ENCODE measurements at places on chromosomes 12 and 14.
A peak's percentile ranks its signal among the peaks of the same experiment; 100 is the strongest.

DNA sequence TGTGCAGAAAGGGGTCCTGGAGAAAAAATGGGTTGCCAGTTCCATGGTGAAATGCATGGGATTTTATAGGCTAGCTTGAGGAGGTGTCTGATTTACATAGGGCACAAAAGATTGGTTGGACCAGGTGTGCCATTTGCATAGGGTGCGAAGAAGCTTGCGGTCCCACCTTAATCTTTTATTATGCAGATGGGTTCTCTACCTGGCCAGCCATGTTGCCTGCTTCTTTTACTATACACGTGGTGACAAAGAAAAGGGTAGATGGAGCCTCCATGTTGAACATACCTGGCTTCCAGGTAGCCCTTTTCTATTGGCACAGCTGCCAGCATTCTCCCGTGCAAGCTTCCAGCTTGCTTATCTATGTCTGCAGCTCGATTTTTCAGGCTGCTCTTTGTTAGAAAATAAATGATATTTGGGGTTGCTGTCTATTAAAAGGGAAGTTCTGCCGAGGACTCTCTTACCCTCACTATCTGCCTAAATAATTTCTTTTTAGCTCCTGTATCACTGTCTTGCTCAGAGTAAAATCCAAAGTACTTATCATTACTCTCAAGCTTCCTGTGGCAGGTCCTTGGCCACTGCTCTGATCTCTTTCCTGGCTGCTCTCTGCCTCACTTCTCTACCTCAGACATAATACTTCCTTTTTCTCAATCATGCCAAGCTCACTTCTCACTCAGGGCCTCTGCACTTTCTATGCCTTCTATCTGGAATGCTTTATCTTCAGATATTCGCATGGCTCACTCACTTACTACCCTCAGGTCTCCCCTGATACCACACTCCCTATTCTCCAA, 216.0 kb upstream of the DAAM1 start:
- H3K4me1 ChIP-seq: peaks cover 16% of the 10 kb centered on the region
- H3K4me3 ChIP-seq: no peak overlapping the region
- H3K27me3 ChIP-seq: no peaks in the 10 kb centered on the region
- H3K36me3 ChIP-seq: no peaks in the 10 kb centered on the region

DNA sequence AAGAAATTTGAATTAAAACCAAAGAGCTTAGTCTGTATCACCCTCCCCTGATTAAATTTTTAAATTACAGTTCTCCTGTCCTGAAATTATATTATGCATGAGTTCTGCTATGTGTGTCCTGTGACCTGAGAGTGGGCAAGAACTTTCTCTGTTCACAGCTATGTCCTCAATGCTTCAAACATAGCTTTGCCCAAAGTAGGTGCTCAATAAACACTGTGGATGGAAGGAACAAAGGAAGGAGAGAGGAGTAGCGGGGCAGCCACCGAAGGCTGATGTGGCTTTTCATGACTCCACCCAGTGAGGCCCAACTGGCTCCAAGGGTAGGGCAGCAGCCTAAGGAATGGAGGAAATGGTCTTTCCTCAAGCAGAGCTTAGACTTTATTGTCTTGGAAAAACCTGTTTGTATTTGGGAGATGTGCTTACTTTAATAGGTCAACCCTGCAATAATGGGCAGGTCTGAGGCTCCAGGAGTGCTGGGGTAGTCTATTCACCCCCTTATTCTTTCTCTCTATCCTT, 7.6 kb upstream of the MARK3 start:
- DNase-seq: no peak
- no peaks in the 10 kb centered on the region for H3K4me1 ChIP-seq
- peaks cover 10% of the 10 kb centered on the region for H3K27me3 ChIP-seq
- no peak overlapping the region for H3K4me3 ChIP-seq

DNA sequence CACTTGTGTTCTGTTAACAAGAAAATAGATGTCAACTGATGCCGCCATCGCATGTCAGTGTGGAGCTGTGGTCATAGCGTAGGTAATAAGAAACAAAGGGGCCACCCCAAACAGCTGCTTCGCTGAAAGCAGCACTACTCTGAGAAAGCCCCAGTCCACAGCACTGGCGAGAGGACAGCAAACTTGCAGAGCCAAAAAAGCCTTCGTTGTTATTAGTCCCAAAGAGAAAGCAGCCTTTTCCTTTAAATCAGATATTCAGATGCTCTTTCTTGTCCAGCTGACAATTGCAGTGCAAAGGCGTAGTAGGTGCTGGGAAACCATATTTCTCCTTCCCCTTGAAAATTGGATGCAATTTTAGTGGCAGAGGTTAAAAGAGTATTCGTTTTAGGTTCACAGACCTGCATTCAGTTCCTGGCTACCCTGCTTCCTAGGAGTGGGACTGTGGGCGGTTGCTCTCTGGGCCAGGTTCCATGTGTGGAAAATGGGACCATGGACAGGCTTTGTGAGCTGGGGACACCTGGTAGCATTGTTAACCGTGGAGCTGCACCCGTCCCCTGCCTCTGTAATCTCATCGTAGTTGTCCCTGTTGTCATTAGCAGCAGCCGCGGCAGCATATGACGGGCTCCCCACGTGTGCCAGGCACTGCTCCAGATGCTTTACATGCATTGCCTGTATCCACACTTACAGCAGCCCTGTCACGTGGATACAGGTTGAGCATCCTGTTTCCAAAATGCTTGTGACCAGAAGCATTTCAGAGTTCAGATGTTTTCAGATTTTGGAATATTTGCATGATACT, 54.2 kb downstream of the ELK3 start:
- H3K4me3 ChIP-seq: no peak overlapping the region
- peaks cover 64% of the 10 kb centered on the region for H3K4me1 ChIP-seq
- H3K27ac ChIP-seq: peak overlapping the region; percentile 75
- peaks cover 46% of the 10 kb centered on the region for H3K36me3 ChIP-seq
- H3K27me3 ChIP-seq: no peaks in the 10 kb centered on the region

DNA sequence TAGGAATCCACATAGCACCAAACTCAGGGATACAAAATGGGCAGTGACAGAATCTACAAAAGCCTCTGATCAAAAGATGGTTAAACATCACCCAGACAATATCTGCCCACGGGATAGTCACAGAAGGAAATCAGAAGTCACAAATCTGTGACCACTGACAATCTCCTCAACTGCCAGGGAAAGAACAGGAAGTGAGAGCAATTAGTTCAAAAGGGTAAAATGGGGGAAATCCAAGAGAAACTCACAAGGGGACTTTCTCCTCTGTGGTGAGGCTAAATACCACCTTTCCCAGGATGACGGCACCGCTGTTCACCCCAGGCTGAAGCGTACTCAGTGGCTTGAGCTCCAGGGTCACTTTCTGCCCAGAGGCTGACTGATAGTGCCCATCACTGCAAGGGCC, 10.7 kb downstream of the TTC5 start:
- peaks cover 5% of the 10 kb centered on the region for H3K4me1 ChIP-seq
- peaks cover 99% of the 10 kb centered on the region for H3K36me3 ChIP-seq
- no peak overlapping the region for H3K4me3 ChIP-seq
- H3K27me3 ChIP-seq: no peaks in the 10 kb centered on the region
- H3K27ac ChIP-seq: no peak overlapping the region

DNA sequence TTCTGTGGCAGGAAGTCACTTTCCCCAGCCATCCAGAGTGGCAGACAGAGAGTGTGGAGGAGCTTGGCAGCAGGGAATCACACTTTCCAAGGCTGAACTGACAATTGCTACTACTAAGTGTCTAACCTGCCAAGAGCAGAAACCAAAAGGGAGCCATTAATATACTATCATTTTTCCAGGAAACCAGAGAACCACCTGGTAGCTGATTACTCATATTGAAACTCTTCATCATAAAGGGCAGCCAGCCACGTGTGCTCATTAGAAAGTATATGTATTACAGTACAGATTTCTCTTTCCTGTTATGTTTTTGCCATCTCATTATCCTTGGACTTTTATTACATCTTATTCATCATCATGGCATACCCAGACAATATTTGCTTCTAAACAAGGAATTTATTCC, 374.9 kb downstream of the GXYLT1 start:
- no peaks in the 10 kb centered on the region for H3K36me3 ChIP-seq
- no peaks in the 10 kb centered on the region for H3K4me1 ChIP-seq
- H3K27ac ChIP-seq: no peak overlapping the region
- no peak for DNase-seq

DNA sequence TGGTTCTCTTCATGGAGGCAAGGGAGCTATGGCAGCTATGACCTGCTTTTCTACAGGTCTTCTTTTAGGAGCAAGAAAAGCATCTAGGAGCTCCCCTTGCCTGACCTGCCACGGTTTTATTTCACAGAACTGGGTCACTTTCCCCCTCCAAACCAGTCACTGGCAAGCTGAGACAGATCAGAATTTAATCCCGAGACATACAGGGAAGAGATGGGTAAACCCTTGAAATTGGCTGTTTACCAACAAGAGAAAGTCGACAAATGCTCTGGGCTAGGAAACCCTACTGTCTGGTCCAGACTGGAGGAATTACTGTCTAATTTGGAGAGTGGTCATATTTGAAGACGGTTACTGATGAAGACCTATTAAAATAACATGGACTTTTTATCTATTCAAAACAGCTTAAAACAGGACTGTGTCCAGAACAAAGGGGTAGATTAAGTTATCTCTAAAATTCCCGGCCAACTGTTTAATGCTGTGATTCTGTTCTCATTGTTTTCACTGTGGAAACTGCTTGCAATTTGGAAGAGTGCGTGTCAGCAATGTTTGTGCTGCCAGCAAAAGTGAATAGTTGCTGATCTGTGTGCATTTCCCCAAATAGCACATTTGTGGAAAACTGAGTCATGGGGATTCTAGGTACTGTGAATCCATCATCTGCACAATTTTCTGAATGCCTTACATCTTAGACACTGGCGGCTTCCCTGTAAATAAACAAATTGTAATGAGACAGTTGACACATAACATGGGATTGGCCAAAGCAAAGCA, 73.4 kb upstream of the EEA1 start:
- no peaks in the 10 kb centered on the region for H3K36me3 ChIP-seq
- DNase-seq: no peak
- H3K4me3 ChIP-seq: no peak overlapping the region
- H3K27me3 ChIP-seq: no peaks in the 10 kb centered on the region

- no peak for DNase-seq
- H3K27me3 ChIP-seq: no peaks in the 10 kb centered on the region
- peaks cover 29% of the 10 kb centered on the region for H3K4me1 ChIP-seq
- H3K4me3 ChIP-seq: no peak overlapping the region
- no peaks in the 10 kb centered on the region for H3K36me3 ChIP-seq
These were observed 7.3 kb downstream of the PHLDA1 start for GRCh38 chr12:76024102-76024781.

GRCh38 chr14:80465546-80466220, 254.4 kb upstream of the DIO2 start:
- no peak overlapping the region for H3K4me3 ChIP-seq
- no peak overlapping the region for H3K27ac ChIP-seq
- no peaks in the 10 kb centered on the region for H3K27me3 ChIP-seq

DNA sequence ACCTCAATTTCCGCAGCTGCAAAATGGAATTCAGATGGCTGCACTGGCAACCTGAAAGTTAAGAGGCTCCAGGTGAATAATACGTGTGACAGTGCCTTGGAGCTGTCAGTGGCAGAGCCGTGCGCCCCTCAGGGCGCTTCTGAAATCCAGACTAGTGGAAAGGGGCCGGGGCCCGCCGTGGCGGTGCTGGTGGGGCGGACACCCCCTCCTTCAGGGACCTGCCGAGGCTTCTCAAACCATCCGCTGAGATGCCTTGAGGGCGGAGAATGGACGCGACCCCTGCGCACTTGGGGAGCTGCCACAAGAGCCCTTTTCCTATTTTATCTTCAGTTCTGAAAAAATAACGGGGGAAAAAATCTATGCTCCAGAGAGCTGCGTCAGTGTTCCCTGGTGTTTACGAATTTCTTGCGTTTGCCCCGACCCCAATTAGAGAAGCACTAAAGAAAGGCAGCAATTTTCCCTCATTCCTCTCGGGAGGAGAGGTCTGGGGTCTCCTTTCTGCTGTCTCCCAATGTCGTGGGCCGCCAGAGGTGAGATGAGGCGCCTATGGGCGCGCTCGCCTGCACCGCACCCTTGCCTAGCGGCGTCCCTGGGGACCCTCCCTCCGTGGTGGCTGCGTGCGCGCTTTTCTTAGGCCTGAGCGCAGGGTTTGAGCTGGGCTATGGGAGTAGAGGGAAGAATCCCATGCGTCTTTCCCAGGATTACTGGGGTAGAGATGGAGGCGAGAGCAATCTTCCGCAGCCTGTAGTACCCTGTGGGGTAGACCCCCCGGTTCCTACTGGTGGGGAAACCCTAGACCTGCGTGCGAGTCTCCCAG, 2.2 kb downstream of the NOS1 start:
- peaks cover 98% of the 10 kb centered on the region for H3K27me3 ChIP-seq
- H3K27ac ChIP-seq: no peak overlapping the region
- H3K4me3 ChIP-seq: no peak overlapping the region
- H3K4me1 ChIP-seq: peaks cover 9% of the 10 kb centered on the region

DNA sequence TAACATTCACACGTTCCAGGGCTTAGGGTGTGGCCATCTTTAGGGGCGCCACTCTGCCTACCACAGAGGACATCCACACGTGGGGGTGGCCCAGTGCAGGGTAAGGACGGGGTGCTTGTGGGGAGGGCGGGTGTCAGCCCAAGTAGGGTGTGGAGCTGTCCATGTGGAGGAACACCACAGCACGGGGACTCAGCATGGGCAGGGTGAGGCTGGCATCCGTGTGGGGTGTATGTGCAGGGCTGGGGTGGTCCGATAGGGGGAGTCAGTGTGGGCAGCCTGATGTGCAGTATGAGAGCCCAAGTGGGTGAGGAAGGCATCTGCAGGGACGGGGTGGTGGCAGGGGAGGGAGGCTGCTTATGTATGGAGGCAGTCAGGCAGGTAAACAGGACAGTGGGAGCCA, 17.7 kb downstream of the PSMC1 start:
- peaks cover 74% of the 10 kb centered on the region for H3K36me3 ChIP-seq
- H3K27ac ChIP-seq: peak overlapping the region; percentile 36
- no peak for DNase-seq
- no peak overlapping the region for H3K4me3 ChIP-seq

- no peaks in the 10 kb centered on the region for H3K27me3 ChIP-seq
- no peak overlapping the region for H3K27ac ChIP-seq
- no peak for DNase-seq
- no peak overlapping the region for H3K4me3 ChIP-seq
These were observed 15.4 kb downstream of the TRIM9 start for GRCh38 chr14:51079489-51079888.

- no peak for DNase-seq
- H3K4me1 ChIP-seq: peaks cover 37% of the 10 kb centered on the region
- H3K27me3 ChIP-seq: peaks cover 84% of the 10 kb centered on the region
- no peaks in the 10 kb centered on the region for H3K36me3 ChIP-seq
- no peak overlapping the region for H3K27ac ChIP-seq
These were observed 3.6 kb upstream of the NPAS3 start for GRCh38 chr14:32934881-32935633.

GRCh38 chr12:90024262-90024661, 315.6 kb upstream of the ATP2B1 start:
- H3K4me3 ChIP-seq: no peak overlapping the region
- DNase-seq: no peak
- peaks cover 8% of the 10 kb centered on the region for H3K4me1 ChIP-seq
- no peak overlapping the region for H3K27ac ChIP-seq
- no peaks in the 10 kb centered on the region for H3K27me3 ChIP-seq

DNA sequence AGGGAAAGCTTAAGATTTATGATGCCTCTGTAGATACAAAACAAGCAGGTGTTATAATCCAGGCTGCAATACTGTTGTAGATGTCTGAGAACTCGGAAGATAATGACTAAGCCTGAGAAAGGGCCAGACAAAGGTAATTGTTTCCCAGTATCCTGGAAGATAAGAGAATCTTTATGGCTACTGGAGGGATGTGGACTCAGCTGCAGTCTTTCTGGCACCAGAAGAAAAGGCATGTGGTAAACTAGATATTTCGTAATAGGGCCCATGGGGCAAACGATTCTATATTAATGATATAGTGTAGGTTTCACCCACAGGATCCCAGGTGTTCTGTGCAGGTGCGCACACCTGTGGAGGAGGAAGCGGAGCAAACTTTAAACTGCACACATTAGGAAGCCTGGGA, 9.2 kb upstream of the APOLD1 start:
- peaks cover 18% of the 10 kb centered on the region for H3K4me1 ChIP-seq
- H3K36me3 ChIP-seq: no peaks in the 10 kb centered on the region
- H3K27ac ChIP-seq: no peak overlapping the region
- no peak overlapping the region for H3K4me3 ChIP-seq
- DNase-seq: no peak
- H3K27me3 ChIP-seq: no peaks in the 10 kb centered on the region

Measured in left ventricle myocardium inferior (tissue), 1 donor.